Fibroblast of upper back skin (primary cell): ENCODE measurements at places on chromosomes 16 and 17.
A peak's percentile ranks its signal among the peaks of the same experiment; 100 is the strongest.

- DNase-seq = no peak
Observed at GRCh38 chr17:82440469-82440981, 10.0 kb downstream of the CYBC1 start.

- DNase-seq = no peak
Observed at GRCh38 chr16:25978218-25978617, 286.5 kb downstream of the HS3ST4 start.

DNA sequence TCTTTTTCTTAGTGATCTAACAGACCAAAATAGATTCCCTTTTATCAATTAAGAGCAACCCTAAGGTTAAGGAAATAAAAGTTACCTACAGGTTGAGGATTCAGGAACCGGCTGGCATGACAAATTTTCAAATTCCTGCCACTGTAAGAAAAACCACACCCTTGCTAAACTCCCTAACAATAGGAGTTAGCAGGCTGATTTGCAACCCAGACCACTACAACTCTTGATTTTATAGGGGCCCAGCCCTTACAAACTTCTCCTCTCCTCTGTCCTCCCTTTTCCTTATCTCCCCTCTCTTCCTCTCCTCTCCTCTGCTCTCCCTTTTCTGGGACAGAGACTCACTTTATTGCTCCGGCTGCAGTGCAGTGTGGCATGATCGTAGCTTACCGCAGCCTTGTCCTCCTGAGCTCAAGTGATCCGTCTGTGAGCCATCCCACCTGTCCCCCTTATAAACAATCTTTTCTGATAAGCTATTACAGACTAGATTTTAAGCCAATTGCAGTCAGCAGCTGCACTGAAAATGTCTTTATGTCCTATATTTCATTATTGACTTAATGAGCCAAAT is 418.9 kb downstream of the CDH8 start:
- no peak for DNase-seq

GRCh38 chr16:60120586-60120985 is 1386.5 kb upstream of the GOT2 start:
- DNase-seq = no peak

- DNase-seq = no peak
Observed at GRCh38 chr16:58121132-58121531, 8.0 kb downstream of the CFAP20 start.

GRCh38 chr16:60110531-60110930 is 1376.4 kb upstream of the GOT2 start:
- DNase-seq = no peak

- peak; percentile 33 for DNase-seq
Observed at GRCh38 chr17:41965694-41966462, 717 bp upstream of the CNP start.

DNA sequence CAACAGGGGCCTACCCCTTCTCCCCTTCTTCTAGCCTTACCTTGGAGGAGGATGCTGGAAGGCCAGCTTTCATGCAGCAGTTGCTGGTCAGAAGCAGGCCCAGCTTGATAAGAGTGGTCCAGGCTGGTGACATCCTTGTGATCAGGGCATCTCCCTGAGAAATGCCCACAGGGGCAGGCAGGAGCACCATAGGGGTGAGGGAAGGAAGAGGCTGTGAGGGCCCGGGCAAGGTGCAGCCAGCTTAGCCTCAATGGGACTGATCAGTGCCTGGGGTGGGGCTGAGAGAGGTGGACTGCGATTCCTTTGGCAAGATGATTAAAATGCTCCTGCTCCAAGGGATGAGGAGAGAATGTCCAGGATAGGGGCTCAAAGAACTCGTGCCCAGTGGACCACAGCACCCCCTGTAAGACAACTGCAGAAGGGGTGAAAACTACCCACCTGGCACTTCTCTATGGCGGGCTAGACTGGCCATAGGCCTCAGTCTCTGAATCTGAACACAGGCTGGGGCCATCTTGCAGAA is 9.5 kb upstream of the GALK1 start:
- DNase-seq = peak; percentile 13

GRCh38 chr17:77439189-77440018 is 298.6 kb downstream of the SEC14L1 start:
- DNase-seq = no peak

GRCh38 chr17:68544111-68544915 is 32.1 kb downstream of the PRKAR1A start:
- no peak for DNase-seq

DNA sequence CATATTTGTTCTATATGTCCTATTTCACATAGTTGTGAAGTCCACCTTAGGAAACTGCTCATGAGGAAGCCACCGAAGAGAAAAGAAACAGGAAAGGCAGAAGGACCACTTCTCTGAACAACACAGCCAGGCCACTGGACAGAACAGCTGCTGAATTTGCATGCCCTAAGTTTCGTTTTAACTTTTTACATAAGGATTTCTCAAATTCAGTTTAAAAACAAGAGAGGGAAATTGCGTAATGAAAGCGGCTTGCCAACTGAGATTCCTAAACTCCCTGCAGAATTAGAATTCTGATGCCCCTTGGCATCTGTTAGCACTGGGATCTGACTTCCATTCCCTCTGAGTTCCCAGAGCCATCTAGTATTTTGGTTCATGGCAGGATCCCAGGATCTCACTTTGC is 5.0 kb upstream of the CCL8 start:
- peak; percentile 56 for DNase-seq

- peak; percentile 58 for DNase-seq
Observed at GRCh38 chr16:86508947-86509758, 1.2 kb upstream of the FOXF1 start.

DNA sequence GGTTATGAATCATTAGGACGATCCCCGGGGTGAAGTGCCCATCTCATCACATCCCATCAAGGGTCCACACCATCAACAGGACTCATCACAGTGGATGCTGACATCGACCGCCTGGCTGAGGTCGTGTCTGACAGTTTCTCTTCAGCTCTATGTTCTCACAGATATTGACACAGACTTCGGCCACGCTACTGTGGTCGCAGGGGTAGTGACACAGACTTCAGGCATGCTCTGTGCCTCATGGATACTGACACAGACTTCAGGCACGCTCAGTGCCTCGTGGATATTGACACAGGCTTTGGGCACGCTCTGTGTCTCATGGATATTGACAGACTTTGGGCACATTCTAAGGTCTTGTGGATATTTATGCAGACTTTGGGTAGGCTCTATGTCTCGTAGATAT is 50.1 kb downstream of the KLHDC4 start:
- no peak for DNase-seq

GRCh38 chr16:58537124-58537906 is 22.0 kb downstream of the SETD6 start:
- DNase-seq = no peak

GRCh38 chr17:4947010-4947410 is 1.3 kb downstream of the PFN1 start:
- DNase-seq = no peak

DNA sequence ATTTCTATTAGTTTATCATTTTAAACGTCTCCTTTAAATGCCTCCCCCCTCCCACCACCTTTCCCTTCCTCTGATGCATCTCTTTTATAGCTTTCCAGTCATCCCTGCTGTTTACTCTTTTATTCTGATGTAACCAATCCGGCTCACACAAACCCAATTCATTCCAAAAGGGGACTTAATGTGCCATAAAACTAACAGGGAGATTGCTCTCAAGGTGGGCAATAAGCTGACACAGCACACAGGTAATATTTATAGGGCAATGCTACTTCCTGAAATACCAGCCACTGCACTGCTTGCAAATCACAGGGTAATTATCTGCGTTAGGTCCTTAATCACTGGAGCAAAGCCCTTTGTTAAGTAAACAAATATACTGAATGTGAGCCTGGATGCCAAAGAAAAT is 23.3 kb upstream of the CA10 start:
- no peak for DNase-seq

DNA sequence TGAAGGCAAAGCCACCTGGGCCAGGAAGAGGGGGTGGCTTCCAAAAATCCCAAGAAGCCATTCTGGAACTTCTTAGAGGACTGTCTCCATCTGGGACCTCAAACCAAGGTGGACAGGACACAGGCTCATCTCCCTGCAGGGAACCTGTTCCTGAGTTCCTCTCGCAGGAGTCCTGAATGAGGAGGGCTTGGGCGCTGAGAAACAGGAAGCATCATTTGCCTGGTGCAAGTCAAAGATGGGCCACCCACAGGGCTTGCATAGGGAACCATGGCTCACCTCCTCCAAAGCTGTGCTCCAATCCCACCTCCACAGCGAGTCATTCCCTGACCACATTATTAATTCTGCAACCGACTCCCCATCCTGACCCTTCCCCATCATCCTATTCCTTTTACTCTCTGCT is 55.0 kb upstream of the RPL38 start:
- DNase-seq = no peak

- peak; percentile 35 for DNase-seq
Observed at GRCh38 chr16:53968896-53969295, 264.9 kb downstream of the FTO start.

DNA sequence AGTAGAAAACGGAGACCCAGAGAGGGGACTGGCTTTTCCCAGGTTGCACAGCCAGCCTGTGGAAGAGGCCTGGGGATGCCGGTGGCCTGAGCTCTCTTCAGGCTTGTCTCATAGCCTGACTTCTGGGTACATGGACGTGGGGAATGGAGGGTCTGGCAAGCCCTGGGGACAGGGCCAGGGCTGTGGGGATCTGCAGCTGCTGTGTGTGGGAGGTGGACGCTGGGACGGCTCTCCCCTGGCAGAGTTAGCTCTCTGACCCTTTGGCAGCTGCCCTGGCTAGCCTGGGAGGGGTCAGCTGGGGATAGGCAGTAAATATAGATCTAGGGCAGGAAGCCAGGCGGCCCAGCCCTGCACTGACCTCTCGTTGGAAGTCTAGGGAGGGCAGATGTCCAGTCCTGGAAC is 20.5 kb downstream of the SLC4A1 start:
- no peak for DNase-seq
